ENCODE measurements at places on chromosomes 16 and 17.

- DNase-seq: no peak
These were observed 137.1 kb downstream of the GAS7 start for GRCh38 chr17:10061111-10061845.

- no peak for DNase-seq
These were observed 334.1 kb downstream of the CDH13 start for GRCh38 chr16:82960918-82961317.

DNA sequence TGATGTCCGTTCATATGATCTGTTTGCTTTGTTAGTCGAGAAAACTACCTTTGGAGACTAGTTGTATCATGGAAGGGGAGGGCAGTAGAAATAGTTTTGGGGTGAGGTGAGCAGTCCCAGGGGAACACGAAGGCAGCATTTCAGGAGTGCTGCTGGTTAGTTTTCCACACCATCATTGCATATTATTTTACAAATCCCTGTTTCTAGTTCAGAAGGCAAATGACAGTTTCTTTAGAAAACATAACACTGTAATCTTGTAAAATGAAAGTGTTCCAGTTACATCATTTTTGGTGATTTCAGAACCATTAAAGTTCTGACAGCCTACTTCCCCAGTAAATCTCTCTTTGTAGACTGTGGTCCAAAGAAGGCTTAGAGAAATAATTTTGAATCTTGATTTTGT lies 25.4 kb downstream of the BANP start:
- DNase-seq: no peak

DNA sequence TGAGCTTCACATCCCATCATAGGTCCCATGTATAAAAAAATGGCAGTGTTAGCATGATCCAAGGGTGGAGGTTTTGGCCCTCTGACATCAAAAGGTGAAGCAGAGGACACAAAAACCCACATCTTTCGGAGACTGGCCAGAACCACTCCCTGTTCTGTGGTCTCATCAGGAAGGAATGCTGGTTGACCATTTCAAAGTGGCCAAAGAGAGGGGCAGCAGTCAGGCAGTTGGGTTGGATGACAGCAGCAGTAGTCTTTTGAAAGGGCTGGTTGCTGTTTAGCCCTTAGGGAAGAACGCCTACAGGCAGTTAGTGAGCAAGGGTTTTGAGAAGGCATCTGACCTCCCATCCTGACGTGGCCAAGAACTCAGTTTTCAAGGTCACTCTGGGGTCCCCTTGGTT lies 40.5 kb downstream of the LCMT1 start:
- DNase-seq: no peak

DNA sequence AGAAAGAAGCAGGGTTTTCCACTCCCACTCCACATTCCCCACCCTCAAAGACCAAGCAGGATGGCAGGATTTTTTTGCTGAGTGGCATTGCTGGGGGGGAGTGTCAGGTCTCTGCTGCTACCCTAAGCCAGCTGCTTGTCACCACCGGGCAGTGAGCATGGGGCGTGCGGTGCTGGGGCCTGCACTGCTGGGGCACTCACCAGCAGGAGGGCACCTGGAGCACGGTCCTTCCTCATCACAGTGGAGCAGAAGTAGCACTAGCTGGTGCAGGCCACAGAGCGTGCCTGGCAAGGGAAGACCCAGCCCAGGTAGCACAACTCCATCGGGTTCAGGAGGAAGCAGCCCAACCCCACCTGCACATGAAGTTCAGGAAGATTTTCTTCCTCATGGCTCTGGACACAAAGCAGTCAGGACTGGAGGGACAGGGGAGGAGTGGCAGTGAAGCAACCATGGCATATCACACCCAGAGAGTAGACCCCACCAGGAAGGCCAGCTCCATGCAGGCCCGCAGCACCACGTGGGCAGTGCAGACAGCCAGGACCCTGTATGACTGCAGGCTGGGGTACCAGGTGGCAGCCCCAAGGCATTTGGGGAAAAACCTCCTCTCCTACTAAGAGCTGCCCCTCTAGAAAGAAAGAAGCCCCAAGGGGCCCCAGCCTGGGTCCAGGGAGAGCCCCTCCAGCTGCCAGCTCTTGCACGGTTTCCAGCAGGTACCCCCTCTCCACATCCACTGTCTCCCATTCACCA lies 16.7 kb upstream of the MYO18A start:
- DNase-seq: no peak

DNA sequence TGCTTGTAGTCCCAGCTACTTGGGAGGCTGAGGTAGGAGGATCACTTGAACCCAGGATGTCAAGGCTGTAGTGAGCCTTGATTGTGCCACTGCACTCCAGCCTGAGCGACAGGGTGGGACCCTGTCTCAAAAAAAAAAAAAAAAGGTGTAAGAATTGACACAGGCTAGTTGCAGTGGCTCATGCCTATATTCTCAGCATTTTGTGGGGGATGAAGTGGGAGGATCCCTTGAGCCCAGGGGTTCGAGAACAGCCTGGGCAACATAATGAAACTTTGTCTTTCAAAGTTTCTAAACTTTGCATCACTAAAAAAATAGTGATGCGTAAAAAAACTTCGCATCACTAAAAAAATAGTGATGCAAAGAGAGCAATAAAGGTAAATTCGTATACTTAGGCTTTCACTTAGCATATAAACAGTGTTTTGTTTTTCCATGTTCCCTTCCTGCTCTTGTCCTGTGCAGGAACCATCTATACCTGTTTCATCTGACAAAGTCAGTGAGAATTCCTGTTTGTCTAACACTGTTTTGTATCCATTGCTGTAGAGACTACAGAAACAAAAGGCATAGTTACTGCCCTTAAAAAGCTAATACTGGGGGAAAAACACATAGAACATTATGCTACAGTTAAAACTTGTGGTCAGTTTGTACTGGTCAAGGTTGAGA lies 32.1 kb downstream of the CTCF start:
- DNase-seq: no peak

GRCh38 chr16:83619381-83620150 lies 188.2 kb upstream of the HSBP1 start:
- DNase-seq: no peak

DNA sequence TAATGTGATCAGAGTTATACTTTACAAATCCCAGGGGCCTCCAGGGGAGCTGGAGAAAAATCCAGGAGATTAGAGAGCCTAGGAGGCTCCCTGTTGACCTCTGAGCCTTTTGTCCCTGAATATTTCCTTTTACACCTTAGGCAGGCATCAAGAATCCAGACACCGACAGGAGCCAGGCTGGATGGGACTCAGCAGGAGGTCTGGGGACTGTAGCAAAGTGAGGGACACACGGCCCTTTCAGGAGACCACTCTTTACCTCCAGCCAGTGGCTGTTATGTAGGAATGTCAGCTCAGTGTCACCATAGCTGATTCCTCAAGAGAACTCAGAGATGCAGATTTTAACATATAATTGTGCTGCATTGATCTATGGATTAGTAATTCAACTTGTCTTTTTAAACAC lies 198.4 kb downstream of the SHISA9 start:
- no peak for DNase-seq

GRCh38 chr17:74554909-74555308 lies 9.0 kb upstream of the CD300C start:
- no peak for DNase-seq

DNA sequence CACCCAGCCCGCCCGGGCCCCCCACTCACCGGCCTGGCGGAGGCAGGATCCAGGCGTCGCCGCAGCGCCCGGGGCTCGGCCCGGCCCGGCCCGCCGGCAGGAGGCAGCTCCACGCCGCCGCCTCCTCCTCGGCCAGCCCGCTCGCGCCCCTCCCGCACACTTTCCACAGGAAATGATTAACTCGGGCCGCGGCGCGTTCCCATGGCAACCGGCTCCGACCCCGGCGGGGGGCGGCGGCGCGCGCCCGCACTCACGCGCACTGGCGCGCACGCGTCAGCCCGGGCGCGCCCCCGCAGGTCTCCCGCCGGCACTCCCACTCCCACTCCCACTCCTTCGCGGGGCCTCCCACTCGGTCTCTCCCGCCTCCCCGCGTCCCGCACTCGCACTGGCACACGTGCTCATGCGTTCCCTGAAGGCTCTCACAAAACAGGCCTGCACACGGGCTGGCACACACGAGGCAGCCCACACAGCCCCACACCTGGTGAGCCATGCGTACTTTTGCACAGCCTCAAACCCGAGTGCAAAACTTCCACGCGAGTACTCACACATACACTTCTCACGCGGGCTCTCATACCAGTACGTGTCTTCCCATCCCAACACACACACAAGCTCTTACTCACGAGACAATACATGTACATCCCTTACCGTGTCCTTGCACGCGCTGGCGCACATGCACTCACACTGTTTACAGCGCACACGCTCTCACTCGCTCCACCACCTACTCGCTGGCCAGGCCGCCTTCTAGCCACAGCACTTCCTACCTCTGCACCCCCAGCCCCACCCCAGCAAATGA lies at the start of gene KIFC3:
TSS of gene KIFC3 (minus strand) at position 151 of the 793 bp plus-strand sequence. CDS start 4,248 bp downstream, outside the sequence.
- DNase-seq: peak; percentile 81

GRCh38 chr16:69110406-69110805 lies 5.0 kb downstream of the HAS3 start:
- DNase-seq: no peak
